Liver (tissue), 10 donors: ENCODE measurements at places on chromosomes 4 and X.
A peak's percentile ranks its signal among the peaks of the same experiment; 100 is the strongest.

- DNase-seq = no peak
- H3K27me3 ChIP-seq = no peaks in the 10 kb centered on the region
- no peak overlapping the region for H3K27ac ChIP-seq
- no peaks in the 10 kb centered on the region for H3K36me3 ChIP-seq
Measured at GRCh38 chrX:154458954-154459778, 1.1 kb downstream of the PLXNA3 start.

GRCh38 chr4:122617597-122618593 lies 3.0 kb downstream of the IL21 start:
- H3K36me3 ChIP-seq = no peaks in the 10 kb centered on the region
- no peak overlapping the region for H3K4me3 ChIP-seq
- no peak for DNase-seq
- H3K27me3 ChIP-seq = no peaks in the 10 kb centered on the region
- H3K27ac ChIP-seq = no peak overlapping the region

GRCh38 chr4:165355900-165356300 lies 22.9 kb upstream of the CPE start:
- H3K36me3 ChIP-seq = no peaks in the 10 kb centered on the region
- H3K27ac ChIP-seq = no peak overlapping the region
- no peaks in the 10 kb centered on the region for H3K27me3 ChIP-seq

DNA sequence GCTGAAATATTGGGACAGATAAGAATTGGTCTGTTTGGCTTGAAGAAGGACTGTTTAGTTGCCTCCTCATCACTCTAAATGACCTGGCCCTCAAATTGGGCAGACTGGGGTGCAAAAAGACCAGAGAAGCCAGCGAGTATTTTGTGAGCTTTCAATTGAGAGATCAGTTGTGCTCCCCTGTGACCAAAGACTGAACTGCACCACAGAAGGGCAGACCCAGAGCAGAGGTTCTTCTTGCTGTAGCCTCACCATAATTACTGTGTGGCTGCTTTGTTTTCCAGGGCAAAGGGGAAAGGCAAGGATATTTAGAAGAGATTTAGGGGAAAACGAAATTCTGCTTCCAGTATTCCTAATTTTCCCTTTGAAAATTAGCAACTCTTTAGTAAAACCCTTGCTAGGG lies 104.0 kb upstream of the MBNL3 start:
- no peaks in the 10 kb centered on the region for H3K27me3 ChIP-seq
- peaks cover 2% of the 10 kb centered on the region for H3K4me1 ChIP-seq
- no peak overlapping the region for H3K27ac ChIP-seq
- H3K4me3 ChIP-seq = no peak overlapping the region

DNA sequence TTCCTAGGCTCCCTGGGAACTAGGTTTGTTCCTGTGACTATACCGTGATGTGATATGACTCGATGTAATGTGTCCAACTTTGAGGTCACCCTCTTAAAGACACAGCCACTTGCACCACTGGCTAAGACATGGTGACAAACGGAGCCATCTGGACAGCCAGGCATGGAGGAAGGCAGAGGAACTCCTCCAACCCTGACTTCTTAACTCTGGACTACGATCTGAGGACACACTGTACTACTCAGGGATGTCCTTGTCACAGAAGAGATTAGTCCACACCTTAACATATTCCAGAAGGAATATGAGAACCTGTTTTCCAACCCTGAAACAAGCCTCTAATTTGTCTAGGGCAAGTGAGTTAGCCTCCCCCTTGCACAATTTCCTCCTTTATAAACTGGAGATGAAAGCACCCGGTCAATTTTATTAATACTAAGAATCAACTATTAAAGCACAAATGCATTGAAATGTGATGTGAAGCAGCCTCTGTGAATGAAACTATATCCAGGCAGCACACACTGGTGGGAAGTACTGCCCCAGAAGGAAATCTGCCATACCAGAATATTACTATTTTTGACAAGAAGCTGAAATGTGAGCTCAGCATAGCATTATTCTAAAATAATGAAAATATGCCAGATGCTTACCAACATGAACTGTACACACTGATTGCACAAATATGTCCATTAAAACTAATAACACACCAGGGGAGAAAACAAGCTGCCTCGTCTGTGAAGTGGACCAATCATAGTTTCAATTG lies 47.3 kb downstream of the TSPAN5 start:
- no peaks in the 10 kb centered on the region for H3K4me1 ChIP-seq
- no peak overlapping the region for H3K27ac ChIP-seq
- no peak overlapping the region for H3K4me3 ChIP-seq
- H3K27me3 ChIP-seq = no peaks in the 10 kb centered on the region
- no peak for DNase-seq
- H3K36me3 ChIP-seq = no peaks in the 10 kb centered on the region

DNA sequence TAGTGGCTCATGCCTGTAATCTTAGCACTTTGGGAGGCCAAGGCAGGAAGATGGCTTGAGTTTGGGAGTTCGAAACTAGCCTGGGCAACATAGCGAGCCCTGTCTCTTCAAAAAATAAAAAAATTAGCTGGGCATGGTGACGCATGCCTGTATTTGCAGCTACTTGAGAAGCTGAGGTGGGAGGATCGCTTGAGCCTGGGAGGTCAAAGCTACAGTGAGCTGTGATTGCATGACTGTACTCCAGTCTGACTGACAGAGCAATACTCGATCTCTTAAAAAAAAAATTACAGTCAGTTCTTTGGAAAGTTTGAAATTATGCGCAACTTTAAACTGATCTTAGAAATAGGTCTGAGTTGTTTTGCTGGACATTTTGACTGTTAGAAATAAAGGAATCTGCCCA lies 55.8 kb downstream of the DOCK11 start:
- H3K4me3 ChIP-seq = no peak overlapping the region
- no peaks in the 10 kb centered on the region for H3K36me3 ChIP-seq
- no peaks in the 10 kb centered on the region for H3K4me1 ChIP-seq
- no peaks in the 10 kb centered on the region for H3K27me3 ChIP-seq

GRCh38 chr4:104860238-104861123 lies 286.2 kb upstream of the TET2 start:
- no peak overlapping the region for H3K4me3 ChIP-seq
- no peaks in the 10 kb centered on the region for H3K27me3 ChIP-seq

- no peaks in the 10 kb centered on the region for H3K4me1 ChIP-seq
- no peak overlapping the region for H3K4me3 ChIP-seq
- H3K27me3 ChIP-seq = no peaks in the 10 kb centered on the region
- DNase-seq = no peak
Measured at GRCh38 chr4:59500103-59500502, 1700.0 kb upstream of the ADGRL3 start.

DNA sequence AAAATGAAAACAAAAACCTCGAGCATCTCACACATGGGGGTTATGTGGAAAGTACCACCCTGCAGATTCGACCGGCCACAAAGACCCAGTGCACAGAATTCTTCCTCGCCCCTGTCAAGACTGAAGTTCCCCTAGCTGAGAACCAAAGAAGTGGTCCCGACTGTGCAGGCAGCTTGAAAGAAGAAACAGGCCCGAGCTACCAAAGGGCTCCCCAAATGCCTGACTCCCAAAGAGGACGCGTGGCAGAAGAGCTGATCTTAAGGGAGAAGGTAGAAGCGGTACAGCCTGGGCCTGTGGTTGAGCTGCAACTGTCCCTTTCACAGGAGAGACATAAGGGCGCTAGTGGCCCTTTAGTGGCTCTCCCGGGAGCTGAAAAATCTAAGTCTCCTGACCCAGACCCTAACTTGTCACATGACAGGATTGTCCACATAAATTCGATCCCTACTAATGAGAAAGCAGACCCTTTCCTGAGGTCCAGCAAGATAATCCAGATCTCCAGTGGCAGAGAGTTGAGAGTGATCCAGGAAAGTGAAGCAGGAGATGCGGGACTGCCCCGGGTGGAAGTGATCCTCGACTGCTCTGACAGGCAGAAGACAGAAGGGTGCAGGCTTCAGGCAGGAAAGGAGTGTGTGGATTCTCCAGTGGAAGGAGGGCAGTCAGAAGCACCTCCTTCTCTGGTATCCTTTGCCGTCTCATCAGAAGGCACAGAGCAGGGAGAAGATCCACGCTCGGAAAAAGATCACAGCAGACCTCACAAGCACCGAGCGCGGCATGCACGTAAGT lies 108.8 kb upstream of the MYOZ2 start:
- no peaks in the 10 kb centered on the region for H3K27me3 ChIP-seq
- no peak for DNase-seq
- H3K4me1 ChIP-seq = no peaks in the 10 kb centered on the region
- H3K4me3 ChIP-seq = no peak overlapping the region
- no peaks in the 10 kb centered on the region for H3K36me3 ChIP-seq
- H3K27ac ChIP-seq = peak overlapping the region; percentile 15

- no peaks in the 10 kb centered on the region for H3K4me1 ChIP-seq
- no peak for DNase-seq
- H3K36me3 ChIP-seq = no peaks in the 10 kb centered on the region
- no peak overlapping the region for H3K27ac ChIP-seq
Measured at GRCh38 chr4:6369924-6370645, 100.4 kb downstream of the WFS1 start.
